ENCODE measurements at places on chromosomes 4 and X.

- no peak for DNase-seq
Measured at GRCh38 chrX:19863212-19863856, 24.1 kb downstream of the SH3KBP1 start.

DNA sequence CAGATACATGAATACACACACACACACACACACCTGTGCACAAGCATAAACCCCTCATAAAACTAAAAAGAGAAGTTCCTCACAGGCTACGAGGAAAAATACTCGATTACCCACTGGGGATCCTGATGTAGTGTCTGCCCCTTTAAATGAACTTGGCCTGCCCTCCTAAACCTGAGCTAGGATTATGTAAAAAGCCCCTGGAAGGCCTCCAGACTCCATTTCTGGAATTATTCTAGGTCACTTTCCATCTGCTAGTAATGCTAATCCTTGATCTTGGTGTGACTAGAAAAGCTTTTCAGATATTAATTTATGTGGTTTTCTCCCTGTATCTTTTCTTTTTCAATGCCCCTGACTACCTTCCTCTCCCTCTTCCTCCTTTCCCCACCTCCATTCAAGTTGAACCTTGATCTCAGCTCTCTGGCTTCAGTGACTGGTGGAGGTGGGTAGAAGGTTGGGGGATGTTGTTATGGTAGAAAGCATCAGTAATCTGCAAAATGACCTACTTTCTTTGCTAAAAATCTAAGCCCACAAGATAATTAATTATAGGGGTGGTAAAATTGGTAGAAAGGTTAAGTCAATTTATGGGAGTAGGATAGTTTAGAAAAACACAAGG, 25.5 kb upstream of the ZNF330 start:
- no peak for DNase-seq

DNA sequence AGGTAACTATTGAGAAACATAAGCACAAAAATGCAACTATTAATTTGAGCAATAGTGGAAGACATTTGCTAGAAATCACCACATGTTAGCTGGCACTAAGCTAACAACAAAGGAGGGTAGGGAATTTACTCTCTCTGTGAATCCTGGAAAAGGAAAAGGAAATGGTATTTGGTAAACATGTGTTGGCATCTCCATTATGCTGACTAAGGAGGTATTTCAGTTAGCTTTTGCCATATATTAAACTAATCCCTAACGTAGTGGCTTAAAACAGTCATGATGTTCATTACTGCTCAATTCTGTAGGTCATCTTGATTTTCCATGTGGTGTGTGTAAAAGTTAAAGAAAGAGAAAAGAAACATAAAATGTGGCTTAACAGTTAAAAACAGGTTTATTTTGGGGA, 1686.5 kb upstream of the PCDH7 start:
- no peak for DNase-seq

DNA sequence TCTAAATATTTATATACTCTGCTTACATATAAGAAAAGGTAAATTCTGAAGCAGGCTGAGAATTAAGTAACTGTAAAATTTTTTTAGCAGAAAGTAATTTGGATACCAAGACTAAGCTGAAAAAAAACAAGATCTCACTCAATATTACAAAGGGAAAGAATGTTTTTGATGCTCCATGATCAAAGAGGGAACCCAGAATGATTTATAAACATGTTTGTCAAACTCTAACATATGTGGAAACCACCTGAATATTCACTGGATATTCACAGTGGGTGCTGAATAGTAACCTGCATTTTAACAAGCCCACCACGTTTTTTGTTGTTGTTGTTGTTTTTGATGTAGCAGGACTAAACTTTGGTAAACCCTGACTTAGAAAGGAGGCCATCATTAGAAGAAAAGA, 324.9 kb upstream of the GATB start:
- no peak for DNase-seq

GRCh38 chr4:113349430-113349829, 300.0 kb downstream of the ANK2 start:
- no peak for DNase-seq
